ENCODE measurements at places on chromosomes 2 and 18.

GRCh38 chr2:152485954-152486736, 151.2 kb downstream of the FMNL2 start:
- no peak for DNase-seq

DNA sequence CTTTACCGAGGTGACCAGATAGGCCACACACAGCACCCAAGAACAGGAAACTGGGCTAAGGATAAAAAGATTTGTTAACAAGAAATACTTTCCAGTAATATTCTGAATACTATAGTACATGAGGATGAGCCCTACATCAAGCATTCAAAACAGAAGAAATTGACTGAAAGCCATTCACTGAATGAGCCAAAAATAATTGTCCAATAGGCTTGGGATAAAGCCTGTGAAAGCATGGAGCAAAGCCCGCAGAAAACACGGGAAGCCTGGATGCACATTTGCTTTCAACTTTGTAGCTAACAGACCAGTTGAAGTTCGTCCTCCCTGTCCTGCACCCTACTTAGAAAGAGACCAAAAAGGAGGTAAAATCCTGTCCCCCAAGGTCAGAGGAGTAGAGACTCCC, 56.3 kb downstream of the DIPK1C start:
- no peak for DNase-seq

DNA sequence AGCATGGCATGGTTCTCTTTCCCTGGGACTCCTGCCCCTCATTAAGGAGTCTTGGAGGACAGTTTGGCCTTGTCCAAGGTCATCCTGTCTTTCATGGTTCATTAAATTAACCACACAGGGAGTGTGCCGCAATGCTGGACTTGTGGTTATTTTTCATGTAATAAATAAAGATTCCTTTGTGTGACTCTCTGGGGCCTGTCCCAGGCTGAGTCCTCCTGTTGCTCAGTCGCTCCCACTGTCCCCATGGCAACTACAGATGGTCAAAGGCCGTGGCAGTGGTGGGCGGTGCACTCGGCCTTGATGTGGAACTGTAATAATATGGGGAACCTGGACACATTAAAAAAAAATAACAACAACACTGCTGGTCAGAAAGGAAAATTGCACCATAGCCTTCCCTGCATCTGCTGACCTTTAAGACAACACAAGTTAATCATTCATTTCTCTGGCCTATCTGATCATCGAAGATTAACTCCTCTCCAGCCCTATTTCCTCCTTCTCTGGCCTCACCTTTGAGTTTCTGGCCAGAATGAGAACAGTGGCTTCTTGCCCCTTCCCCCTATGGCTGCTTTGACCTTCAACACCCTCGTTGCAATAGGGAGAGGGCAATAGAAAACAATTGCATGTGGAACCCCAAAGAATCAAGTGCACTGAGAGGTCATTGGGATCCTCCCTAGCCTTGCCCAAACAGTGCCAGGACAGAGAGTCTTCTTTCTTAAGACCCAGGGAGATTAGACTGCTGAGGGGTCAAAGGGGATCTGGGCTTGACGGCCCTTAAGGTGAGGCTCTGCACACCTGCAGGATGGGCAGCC, 44.7 kb downstream of the PSD4 start:
- DNase-seq, result no peak

- DNase-seq, result no peak
These were observed 40.7 kb upstream of the C2orf66 start for GRCh38 chr2:196849895-196850294.

- DNase-seq, result no peak
These were observed 12.6 kb downstream of the NOP58 start for GRCh38 chr2:202278036-202278760.
